CD8-positive, alpha-beta memory T cell (primary cell): ENCODE measurements at places on chromosomes 7 and 10. TPM values are rescaled to one million over a fixed set of nuclear protein-coding genes. Genes with fewer than 3 reads are reported as not detected.

Gene RAB19
- 10.4 TPM for total RNA-seq

Gene ZCWPW1
- total RNA-seq = 5.0 TPM

- no peak overlapping the region for H3K27ac ChIP-seq
- no peaks in the 10 kb centered on the region for H3K4me1 ChIP-seq
- no peak for DNase-seq
Measured at GRCh38 chr10:33715303-33715975, 381.0 kb upstream of the NRP1 start.

GRCh38 chr7:112481121-112481736 lies 438 bp downstream of the LSMEM1 start:
- DNase-seq = no peak
- no peaks in the 10 kb centered on the region for H3K4me1 ChIP-seq
- H3K36me3 ChIP-seq = peaks cover 2% of the 10 kb centered on the region

DNA sequence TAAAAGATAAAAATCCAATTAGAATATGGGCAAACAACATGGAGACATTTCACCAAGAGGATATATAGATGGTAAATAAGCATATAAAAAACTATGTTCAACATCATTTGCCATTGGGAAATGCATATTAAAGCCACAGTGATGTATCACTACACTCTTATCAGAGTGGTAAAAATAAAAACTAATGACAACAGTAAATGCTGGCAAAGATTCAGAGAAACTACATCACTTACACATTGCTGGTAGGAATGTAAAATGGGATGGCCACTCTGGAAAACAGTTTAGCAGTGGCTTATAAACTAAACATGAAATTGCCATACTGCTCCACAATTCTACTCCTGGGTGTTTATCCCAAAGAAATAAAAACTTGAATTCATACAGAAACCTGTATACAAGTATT lies 59.2 kb downstream of the CROT start:
- no peak overlapping the region for H3K27ac ChIP-seq
- H3K27me3 ChIP-seq = no peaks in the 10 kb centered on the region
- H3K4me1 ChIP-seq = no peaks in the 10 kb centered on the region
- no peak for DNase-seq
- no peak overlapping the region for H3K4me3 ChIP-seq
- no peaks in the 10 kb centered on the region for H3K36me3 ChIP-seq

GRCh38 chr7:150745086-150745485 lies 7.9 kb downstream of the GIMAP5 start:
- no peaks in the 10 kb centered on the region for H3K27me3 ChIP-seq
- DNase-seq = no peak
- H3K4me1 ChIP-seq = peaks cover 95% of the 10 kb centered on the region
- peaks cover 47% of the 10 kb centered on the region for H3K36me3 ChIP-seq
- H3K4me3 ChIP-seq = peak overlapping the region; percentile 97

Gene ASB10
- total RNA-seq = not detected

GRCh38 chr7:34038816-34039470 lies 133.6 kb downstream of the BMPER start:
- DNase-seq = no peak
- H3K27ac ChIP-seq = no peak overlapping the region
- no peaks in the 10 kb centered on the region for H3K36me3 ChIP-seq

- H3K27ac ChIP-seq = no peak overlapping the region
- no peak overlapping the region for H3K4me3 ChIP-seq
- no peak for DNase-seq
- no peaks in the 10 kb centered on the region for H3K36me3 ChIP-seq
- no peaks in the 10 kb centered on the region for H3K4me1 ChIP-seq
- no peaks in the 10 kb centered on the region for H3K27me3 ChIP-seq
Measured at GRCh38 chr7:41576166-41576565, 126.7 kb downstream of the INHBA start.

- H3K4me3 ChIP-seq = no peak overlapping the region
- no peaks in the 10 kb centered on the region for H3K4me1 ChIP-seq
- H3K36me3 ChIP-seq = no peaks in the 10 kb centered on the region
- no peaks in the 10 kb centered on the region for H3K27me3 ChIP-seq
- DNase-seq = no peak
Measured at GRCh38 chr7:155858521-155859061, 46.3 kb upstream of the SHH start.

GRCh38 chr10:98041352-98042043 lies 11.1 kb upstream of the CRTAC1 start:
- no peak overlapping the region for H3K4me3 ChIP-seq
- DNase-seq = peak; percentile 11
- no peaks in the 10 kb centered on the region for H3K4me1 ChIP-seq

Gene NUTM2A
- 0.40 TPM for total RNA-seq

Gene CALHM2
- 20.4 TPM for total RNA-seq

Gene GHRHR
- total RNA-seq = not detected

Gene CLDN3
- not detected for total RNA-seq

Gene MRLN
- total RNA-seq = not detected

DNA sequence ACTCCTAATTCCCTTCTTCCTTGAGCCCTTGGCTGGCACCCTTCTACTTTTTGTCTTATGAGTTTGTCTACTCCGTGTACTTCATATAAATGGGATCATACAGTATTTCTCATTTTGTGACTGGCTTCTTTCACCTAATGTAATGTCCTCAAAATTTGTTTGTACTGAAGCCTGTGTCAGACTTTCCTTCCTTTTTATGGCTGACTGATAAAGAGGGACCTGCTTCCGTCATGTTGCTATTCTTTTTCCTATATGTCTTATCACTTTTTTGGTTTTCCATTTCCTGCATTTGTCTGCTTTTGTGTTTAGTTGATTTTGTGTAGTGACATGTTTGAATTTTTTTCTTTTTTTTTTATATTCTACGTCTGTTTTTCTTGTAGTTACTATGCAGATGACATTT lies 470.9 kb downstream of the SDK1 start:
- H3K36me3 ChIP-seq = no peaks in the 10 kb centered on the region
- H3K27me3 ChIP-seq = no peaks in the 10 kb centered on the region
- no peak overlapping the region for H3K27ac ChIP-seq
- no peak overlapping the region for H3K4me3 ChIP-seq

DNA sequence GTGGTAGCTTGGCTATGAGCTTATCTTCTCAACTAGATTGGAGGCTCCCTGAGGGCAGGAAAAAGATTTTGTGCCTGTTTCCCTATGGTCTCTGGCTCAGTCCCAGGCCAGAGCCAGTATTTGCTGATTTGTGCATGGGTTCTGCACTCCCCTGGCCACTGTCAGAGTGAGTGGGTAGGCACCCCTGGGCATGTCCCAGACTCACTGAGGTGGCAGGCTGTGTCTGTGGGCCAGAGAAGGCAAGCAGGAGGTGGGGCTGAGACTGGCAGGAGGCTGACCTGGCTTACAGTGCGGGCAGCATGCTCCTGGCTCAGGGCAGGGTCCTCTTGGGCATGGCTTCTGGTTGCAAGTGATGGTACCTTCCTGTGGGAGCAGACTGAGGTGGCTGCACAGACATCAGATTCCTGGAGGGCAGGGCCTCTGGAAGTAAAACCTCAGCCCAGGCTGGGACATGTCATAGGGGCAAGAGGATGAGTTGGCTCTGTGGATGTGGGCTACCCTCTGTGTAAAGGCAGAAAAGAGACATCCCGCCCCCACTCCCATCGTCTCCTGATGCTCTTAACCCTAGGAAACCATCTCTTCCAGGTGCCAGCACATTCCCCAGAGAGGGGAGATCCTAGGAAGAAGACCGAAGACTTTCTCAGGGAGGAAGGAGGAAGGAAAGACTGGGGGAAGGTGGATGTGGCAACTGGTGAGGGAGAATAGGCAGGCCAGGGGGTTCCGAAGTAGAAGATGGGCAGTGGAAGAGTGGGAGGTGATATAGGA lies 4.3 kb downstream of the KCP start:
- no peaks in the 10 kb centered on the region for H3K4me1 ChIP-seq
- no peak overlapping the region for H3K27ac ChIP-seq
- H3K36me3 ChIP-seq = no peaks in the 10 kb centered on the region
- H3K4me3 ChIP-seq = no peak overlapping the region
- DNase-seq = no peak

- H3K27me3 ChIP-seq = no peaks in the 10 kb centered on the region
- H3K4me1 ChIP-seq = no peaks in the 10 kb centered on the region
- no peak overlapping the region for H3K27ac ChIP-seq
- no peak for DNase-seq
Measured at GRCh38 chr7:24025765-24026164, 258.2 kb upstream of the NPY start.
